A549 treated with CORT108297 at 1 μM for 4 hours (cell line): ENCODE measurements at places on chromosomes 16 and 17. TPM values are rescaled to one million over a fixed set of nuclear protein-coding genes. Genes with fewer than 3 reads are reported as not detected.

ABAT gene
- 0.37 to 0.61 TPM (median 0.40 TPM) in 5 replicates for total RNA-seq

EPOP gene
- total RNA-seq, result 10.2 to 14.0 TPM (median 13.5 TPM) in 5 replicates

HERPUD1 gene
- 80.5 to 104 TPM (median 84.9 TPM) in 5 replicates for total RNA-seq

UTS2R gene
- not detected in 5 replicates for total RNA-seq

SLC12A3 gene
- 0.02 TPM in 1 of 5 replicates, not detected in the others for total RNA-seq

KCNG4 gene
- not detected in 5 replicates for total RNA-seq

PYY gene
- 0.13 TPM in 1 of 5 replicates, not detected in the others for total RNA-seq

PLCG2 gene
- 3.2 to 5.1 TPM (median 3.9 TPM) in 5 replicates for total RNA-seq

CMTM2 gene
- total RNA-seq, result not detected in 5 replicates

SYCE1L gene
- 3.8 to 9.0 TPM (median 8.4 TPM) in 5 replicates for total RNA-seq

TBX6 gene
- total RNA-seq, result 0.08 to 0.34 TPM (median 0.29 TPM) in 5 replicates

ZG16 gene
- not detected in 5 replicates for total RNA-seq

CHRNE gene
- total RNA-seq, result 0.06 to 0.13 TPM (median 0.08 TPM) in 5 replicates

CSH2 gene
- not detected in 5 replicates for total RNA-seq

NFAT5 gene
- 4.3 to 8.2 TPM (median 6.3 TPM) in 5 replicates for total RNA-seq

SCN4A gene
- 0.02 to 0.06 TPM (median 0.02 TPM) in 5 replicates for total RNA-seq

P3H4 gene
- 29.5 to 40.9 TPM (median 36.9 TPM) in 5 replicates for total RNA-seq

TK1 gene
- total RNA-seq, result 227 to 285 TPM (median 247 TPM) in 5 replicates

EFCAB13 gene
- 1.8 to 2.5 TPM (median 2.1 TPM) in 5 replicates for total RNA-seq

MIEN1 gene
- 89.2 to 101 TPM (median 94.6 TPM) in 5 replicates for total RNA-seq

SLC22A31 gene
- 1.1 to 1.8 TPM (median 1.5 TPM) in 5 replicates for total RNA-seq

MYO1D gene
- total RNA-seq, result 2.1 to 3.1 TPM (median 2.5 TPM) in 5 replicates

RASL10B gene
- total RNA-seq, result 0.07 to 0.15 TPM (median 0.11 TPM) in 5 replicates

SSTR5 gene
- 0.25 to 0.37 TPM (median 0.33 TPM) in 5 replicates for total RNA-seq

ARL5C gene
- total RNA-seq, result not detected in 5 replicates

RNF222 gene
- total RNA-seq, result not detected in 5 replicates

LHX1 gene
- total RNA-seq, result 2.1 to 3.2 TPM (median 2.6 TPM) in 5 replicates

MTSS2 gene
- total RNA-seq, result 36.5 to 58.7 TPM (median 57.6 TPM) in 5 replicates

ADGRG1 gene
- 157 to 234 TPM (median 197 TPM) in 5 replicates for total RNA-seq

ADGRG3 gene
- 0.36 to 0.72 TPM (median 0.56 TPM) in 5 replicates for total RNA-seq
